Femur (tissue), 1 donor: ENCODE measurements at places on chromosomes 1 and 21.
A peak's percentile ranks its signal among the peaks of the same experiment; 100 is the strongest.

GRCh38 chr21:30211071-30211470 is 4.8 kb downstream of the CLDN8 start:
- no peak for DNase-seq

GRCh38 chr1:198936371-198937083 is 297.7 kb downstream of the PTPRC start:
- DNase-seq, result no peak

DNA sequence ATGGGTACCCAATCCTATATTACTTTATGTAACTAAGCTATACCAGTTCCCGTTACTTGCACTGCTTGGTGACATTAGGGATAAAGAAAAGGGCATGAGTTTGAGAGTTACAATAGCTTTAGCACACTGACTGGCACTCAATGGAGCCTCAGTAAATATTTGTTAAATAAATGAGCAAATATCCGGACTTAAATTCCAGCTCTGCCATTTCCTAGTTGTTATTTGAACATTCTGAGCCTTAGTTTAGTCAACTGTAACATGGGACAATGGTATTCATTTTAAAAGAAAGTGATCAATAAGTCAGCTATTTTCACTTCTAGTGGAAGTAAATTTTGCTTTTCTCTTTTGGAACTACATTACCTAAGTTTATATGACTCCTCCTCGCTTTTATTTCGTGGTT is 198.7 kb downstream of the ZC3H11B start:
- DNase-seq, result no peak

DNA sequence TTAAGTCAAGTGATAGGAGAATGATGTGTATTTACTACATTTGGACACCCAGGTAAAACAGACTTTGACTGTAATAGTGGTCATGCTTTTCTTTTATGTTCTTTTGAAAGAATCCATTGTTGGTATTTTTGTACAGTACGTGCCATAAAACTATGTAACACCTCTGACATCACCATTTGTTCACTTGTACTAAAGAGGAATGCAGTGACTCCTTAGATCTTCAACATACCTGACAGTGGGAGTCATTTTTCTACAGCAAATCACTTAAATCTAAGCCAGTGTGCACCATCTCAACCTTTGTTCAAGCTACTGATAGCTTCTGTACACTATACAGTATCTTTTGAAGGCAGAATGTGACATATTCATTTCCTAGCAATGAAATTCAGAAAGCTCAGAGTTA is 6.3 kb upstream of the PLD5 start:
- DNase-seq, result no peak

DNA sequence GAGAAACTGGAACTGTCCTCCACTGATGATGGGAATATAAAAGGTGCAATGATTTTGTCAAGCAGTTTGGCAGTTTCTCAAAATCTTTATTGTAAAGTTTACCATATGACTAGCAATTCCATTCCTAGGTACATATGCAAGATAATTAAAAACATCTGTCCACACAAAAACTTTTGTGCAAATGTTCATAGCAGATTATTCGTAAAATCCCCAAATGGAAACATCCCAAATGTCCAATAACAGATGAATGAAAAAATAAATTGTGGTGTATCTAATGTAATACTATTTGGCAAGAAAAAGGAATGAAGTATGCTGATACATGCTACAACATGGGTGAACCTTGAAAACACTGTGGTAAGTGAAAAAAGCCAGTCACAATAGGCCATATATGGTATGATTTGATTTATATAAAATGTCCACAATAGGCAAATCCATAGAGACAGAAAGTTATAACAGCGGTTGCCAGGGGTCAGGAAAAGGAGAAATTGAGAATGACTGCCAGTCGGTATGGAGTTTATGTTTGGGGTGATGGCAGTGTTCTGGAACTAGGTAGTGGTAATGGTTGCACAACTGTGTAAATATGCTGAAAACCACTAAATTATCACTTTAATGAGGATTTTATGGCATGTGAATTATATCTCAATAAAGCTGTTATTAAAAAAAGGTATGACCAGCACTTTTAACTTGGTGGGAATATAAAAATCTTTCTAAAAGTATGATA is 81.7 kb upstream of the BEND5 start:
- DNase-seq, result no peak

DNA sequence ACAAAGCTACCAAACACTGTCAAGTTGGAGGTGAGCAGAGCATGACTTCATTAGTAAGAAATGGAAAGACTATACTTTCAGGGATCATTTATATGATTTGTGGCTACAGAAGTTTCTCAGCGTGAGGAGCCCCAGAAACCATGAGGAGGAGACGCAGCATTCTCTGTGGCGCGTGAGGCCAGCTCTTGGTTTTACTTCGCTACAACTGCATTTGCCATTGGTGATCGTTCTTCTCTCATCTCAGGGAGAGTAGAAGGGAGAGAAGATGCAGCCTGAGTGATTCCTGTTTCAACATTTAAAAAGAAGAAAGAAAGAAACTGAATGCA is 94.5 kb upstream of the ATP1A1 start:
- DNase-seq, result no peak

GRCh38 chr1:34331020-34331926 is 154.6 kb downstream of the C1orf94 start:
- no peak for DNase-seq

DNA sequence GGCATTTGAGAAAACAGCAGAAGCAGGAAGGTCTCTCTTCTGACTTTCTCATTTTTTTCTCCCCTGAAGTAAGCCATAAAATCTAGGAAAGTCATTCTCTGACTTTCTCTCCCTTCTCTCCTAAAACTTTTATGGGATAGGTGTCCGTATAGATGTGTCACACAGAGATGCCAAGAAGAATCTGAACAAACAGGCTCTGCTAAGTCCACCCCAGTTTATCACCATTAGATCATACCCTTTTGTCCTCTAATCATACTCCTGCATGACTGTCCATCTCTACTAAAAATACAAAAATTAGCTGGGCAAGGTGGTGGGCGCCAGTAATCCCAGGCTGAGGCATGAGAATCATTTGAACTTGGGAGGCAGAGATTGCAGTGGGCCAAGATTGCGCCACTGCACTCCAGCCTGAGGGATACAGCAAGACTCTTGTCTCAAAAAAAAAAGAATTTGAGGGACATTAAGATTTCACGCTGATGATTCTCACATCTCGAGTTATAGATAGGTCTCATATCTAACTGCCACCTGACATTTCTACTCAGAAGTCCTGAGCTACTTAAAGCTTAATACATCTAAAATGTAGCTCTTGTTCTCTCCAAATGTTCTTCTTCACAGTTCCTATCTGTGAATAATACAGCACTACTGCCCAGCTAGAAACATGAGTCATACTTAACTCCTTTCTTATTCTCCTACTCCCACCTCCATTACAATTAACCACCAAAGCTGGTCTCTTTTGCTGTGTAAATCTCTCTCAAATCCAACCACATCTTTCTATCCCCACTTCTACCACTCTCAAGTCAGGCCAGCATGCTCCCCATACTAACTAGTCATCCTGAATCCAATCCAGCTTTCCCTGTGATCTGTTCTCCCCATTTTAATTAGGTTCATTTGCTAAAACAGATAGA is 47.7 kb downstream of the ZNF644 start:
- no peak for DNase-seq

- no peak for DNase-seq
These were observed 36.6 kb downstream of the UBASH3A start for GRCh38 chr21:42440187-42440792.

GRCh38 chr21:15400905-15401304 is 328.9 kb upstream of the USP25 start:
- DNase-seq, result no peak

DNA sequence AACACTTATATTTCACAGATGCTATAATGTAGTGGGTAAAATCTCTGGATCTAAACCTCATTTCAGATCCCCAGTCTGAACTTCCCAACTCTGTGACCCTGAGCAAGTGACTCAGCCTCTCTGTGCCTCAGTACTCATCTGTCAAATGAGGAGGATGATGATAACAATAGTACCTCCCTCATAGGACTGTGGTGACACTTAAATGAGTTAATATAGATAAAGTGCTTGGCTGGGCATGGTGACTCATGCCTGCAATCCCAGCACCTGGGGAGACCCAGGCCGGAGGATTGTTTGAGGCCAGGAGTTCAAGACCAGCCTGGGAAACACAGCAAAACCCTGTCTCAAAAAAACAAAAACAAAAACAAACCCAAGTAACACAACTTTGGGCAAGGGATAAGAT is 4.7 kb upstream of the ECE1 start:
- DNase-seq, result no peak

DNA sequence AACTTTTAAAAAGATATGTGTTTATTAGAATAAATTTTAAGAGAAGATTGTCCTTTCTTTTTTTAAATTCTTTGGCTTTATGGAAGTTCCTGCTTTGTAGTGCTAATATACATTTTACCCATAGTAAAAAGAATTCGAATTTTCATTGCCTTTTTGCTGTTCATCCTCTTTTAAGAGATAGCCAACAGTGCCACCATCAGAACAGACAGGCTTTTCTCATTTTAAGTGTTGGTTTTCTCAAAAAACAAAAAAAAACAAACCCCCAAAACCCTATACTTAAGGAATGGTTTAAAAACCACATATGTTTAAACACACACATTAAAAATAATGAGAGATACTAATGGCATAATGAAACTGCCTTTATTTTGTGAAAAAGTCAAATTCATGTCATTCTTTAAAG is 118.8 kb downstream of the NEK7 start:
- DNase-seq, result no peak

- peak; percentile 98 for DNase-seq
These were observed at the start of gene LRIF1 for GRCh38 chr1:110963691-110964454. LRIF1 (minus strand) TSS chr1:110963922; CDS start chr1:110963688, 234 bp downstream.

GRCh38 chr1:181801617-181802016 is 259.9 kb downstream of the ZNF648 start:
- no peak for DNase-seq

- peak; percentile 40 for DNase-seq
These were observed 14.3 kb downstream of the QSOX1 start for GRCh38 chr1:180168786-180169639.

DNA sequence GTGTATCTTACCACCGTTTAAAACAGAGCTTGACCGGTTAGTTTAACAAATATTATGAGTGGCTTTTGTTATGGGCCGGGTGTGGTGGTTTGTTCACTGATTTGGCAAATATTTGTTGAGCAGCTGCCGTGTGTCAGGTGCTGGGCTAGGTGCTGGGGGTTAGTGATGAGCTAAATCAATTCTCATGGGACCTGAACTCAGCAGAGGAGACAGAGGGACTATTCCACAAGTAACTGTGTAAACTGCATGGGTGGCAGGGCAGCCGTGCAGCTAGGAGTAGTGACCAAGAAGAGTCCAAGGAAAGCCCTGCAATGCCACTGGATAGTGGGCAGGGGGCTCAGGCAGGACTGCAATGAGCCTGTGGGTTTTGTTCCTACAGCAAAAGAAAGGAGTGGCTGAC is 11.2 kb upstream of the C2CD2 start:
- no peak for DNase-seq

- DNase-seq, result peak; percentile 78
These were observed 15.2 kb downstream of the BCAN start for GRCh38 chr1:156656806-156657740.

- DNase-seq, result no peak
These were observed 17.1 kb downstream of the EPHA2 start for GRCh38 chr1:16138772-16139221.

DNA sequence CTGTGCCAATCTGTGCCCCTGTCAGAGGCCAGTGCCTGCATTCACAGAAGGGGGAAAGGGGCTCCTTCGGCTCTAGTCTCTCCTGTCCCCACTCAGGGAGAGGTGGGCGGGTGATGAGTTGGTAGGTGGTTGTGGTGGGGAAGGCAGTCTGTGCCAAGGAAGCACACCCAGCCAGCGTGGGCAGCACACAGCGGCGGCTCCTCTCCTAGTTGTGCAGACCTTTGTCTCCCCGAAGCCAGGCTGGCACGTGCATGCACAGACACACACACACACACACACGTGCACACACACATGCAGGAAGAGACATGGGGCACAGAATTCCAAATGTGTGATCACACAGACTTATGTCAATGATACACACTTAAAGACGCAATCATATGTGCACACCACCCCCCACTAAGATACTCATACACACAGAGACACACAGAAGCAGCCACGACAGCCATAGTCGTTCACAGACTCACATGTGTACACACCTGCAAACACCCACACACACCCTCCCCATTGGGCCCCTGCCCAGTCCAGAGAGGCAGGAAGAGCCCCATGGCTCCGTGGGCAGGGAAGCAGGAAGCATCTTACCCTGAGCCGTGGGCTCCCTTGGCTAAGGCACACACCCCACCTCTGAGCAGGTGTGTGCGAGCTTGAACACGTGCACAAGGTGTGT is 16.4 kb downstream of the RIMS3 start:
- DNase-seq, result no peak

- DNase-seq, result no peak
These were observed 305.5 kb upstream of the PKN2 start for GRCh38 chr1:88378560-88378959.

DNA sequence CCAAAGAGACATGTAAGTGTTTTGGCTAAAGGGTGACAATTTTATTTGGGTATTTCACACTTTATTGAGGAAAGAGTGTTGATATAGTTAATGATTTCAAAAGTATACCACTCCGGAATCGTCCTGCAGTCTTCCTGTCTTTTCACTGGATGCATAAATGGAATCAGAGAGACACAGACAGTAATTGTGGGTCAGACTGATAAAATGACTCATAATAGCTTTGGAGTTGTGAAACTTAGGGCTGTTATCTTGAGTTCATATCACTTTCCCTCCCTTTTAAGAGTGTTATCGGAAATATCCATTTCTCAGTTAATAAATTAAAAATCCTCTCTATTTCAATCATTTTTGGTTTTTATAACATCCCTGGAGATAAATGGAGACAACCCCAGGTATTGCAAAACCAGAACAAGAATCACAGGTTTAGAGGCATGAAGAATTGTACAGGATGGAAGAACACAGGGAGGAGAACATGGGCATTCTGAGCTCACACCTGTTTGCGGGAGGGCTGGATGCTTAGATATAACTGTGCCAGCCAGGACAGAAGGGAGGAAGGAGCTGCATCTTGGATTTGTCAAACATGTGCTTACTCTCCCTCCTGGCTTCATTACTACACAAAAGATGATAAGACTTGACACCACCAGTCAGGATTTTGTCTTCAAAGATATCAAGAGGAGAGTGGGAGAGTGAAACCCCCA is 185.4 kb downstream of the LMO4 start:
- no peak for DNase-seq

DNA sequence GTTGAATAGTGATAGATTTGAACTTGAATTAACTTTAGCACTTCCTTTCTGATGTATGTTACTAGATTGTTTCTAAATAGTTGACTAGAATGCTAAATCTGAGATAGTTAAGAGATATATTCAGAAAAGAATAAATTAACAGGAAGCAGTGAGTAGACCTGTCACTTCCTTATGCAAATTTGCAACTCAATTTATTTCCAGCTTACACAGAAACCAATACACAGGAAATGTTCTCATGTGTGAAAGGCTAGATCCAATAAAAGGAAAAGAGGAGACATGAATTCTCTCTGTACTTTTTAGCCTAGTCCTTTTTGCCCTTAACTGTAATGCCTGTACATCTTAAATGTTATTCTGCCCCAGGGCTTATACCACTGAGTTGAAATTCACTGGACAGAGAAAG is 522.3 kb downstream of the COL11A1 start:
- no peak for DNase-seq
